ENCODE measurements at places on chromosomes 3 and 15.

- no peak for DNase-seq
Observed at GRCh38 chr3:115272036-115272824, 125.1 kb upstream of the ZBTB20 start.

DNA sequence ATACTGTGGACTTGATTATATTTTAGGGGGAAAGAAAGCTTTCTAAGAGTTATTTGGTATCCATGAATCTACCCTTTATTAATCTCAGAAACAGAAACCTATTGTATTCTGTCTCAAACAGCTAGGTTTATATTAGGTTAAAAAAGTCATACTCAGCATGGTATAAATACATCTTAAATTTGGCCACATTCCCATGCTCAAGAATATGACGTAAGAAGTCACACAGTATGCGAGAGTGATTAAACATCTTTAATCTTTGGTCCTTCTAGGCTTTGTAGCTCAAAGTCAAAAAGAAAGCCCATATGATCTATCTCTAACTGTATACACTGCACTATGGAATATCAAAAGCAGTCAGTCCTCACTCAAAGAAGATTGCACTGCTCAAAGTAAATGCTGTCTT is 131.4 kb downstream of the EPHA3 start:
- no peak for DNase-seq

- no peak for DNase-seq
Observed at GRCh38 chr3:27880969-27881892, 159.1 kb upstream of the EOMES start.

GRCh38 chr3:50627407-50628051 is 10.6 kb downstream of the MAPKAPK3 start:
- no peak for DNase-seq

DNA sequence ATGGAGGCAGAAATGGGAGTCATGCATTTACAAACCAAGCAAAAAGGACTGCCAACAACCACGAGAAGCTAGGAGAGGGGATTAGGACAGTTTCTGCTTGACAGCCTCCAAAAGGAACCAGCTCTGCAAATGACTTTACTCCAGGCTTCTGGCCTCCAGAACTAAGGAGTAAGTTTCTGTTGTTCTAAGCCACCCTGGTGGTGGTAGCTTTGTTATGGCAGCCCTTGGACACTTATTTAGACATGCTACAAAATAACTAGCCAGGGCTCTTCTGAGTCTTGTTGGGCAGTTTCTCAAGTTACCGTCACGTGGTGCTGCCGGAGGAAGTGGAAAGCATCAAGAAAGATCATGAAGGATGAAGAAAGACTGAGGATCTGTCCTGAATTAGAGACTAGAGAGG is 386.5 kb downstream of the LRTM1 start:
- no peak for DNase-seq

- DNase-seq, result no peak
Observed at GRCh38 chr3:119184796-119185570, 11.6 kb downstream of the UPK1B start.

Measured in stimulated activated CD4-positive, alpha-beta T cell treated with anti-CD3 and anti-CD28 coated beads, Interleukin-12 subunit alpha, Interleukin-12 subunit beta, amount 100 ng/mL, for 24 hours (primary cell).